Foreskin melanocyte (primary cell): ENCODE measurements at places on chromosomes 7 and 10.

GRCh38 chr10:49379596-49380410 is 16.1 kb downstream of the DRGX start:
- no peak for DNase-seq

DNA sequence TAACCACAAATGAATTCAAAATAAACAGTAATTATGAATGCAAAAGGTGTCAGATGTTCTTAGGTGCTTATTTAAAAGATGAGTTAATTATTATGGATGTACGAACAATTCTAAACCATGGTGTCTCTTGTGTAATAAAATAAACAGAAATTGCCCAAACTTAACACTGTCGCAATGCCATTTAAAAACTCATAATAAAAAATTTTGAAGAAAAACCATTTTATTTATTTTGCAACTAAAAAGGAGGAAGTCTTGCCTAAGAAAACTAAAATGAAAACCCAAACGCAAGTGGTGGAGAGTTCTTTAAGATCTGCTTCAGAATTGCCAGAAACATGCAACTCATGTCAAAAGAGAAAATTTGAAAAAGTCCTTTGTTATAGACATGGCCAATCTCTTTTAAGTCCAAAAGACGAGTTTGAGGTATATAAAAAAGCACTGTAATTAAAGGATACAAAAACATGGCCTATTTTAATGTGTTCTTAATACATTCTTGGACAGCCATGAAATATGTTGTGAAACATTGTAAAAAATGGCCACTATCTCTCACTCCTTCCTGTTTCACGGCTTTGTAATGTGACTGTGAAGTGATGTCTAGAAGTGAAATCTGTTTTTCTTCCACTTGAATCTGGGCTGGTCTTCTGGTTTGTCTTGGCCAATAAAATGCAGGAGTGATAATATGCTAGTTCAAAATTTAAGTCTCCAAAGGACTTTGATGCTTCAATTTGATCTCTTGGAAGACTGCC is 322.9 kb downstream of the PRPF18 start:
- DNase-seq, result no peak

- no peak for DNase-seq
Observed at GRCh38 chr7:69723663-69724062, 125.4 kb downstream of the AUTS2 start.

GRCh38 chr7:81410471-81411117 is 359.3 kb downstream of the HGF start:
- no peak for DNase-seq

DNA sequence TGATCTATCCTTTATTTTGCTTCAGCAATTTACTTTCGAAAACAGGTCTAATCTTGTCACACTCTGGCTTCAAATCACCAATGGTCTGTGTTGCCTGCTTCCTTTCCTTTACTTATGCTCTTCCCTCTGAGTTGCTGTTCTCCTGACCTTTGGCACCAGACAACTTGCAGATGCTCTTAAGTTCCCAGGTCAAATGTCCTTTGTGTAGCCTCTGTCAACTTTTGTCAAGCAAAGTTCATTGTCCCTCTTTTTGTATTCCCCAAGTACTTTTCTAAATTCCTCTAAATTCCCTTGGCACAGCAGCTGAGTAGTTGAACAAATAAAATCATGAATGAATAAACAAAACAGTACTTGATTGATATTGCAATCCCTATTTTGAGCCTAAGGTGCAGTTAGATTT is 289.4 kb downstream of the BICC1 start:
- no peak for DNase-seq

DNA sequence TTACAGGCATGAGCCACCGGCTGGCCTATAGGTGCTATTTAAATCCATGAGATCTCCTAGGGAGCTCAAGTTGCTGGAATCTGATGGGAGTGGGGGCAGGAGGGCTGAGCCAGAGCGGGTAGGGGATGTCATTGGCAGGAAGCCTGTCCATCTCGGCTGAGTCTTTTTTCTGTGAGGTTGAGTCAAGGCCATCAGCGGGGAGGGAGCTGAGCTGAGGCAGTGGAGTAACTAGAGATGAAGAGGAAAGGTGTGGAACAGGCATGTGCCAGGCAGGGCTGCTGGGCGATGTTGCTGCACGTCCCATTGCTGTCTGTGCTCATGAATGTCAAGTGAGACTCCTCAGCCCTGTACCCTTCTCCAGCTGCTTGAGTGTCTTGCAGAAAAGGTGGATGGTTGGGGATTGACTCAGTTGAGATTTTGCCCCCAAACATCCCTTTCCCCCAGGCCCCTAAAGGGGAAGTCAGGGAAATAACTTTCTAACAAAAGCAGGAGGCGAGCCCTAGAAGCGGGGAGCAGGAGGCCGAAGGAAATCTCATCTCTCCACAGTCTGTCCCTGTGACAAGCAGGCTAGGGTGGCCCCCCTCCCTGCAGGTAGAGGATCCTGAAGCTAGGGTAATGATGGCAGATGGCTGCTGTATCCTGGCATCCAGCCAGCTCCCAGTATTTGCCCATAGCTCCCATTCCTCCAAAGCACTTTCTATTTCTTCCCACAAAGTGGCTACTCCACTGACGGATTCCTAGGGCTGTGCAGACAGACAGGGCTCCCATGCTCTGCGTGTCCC is 5.4 kb downstream of the ATP6V1F start:
- DNase-seq, result no peak

DNA sequence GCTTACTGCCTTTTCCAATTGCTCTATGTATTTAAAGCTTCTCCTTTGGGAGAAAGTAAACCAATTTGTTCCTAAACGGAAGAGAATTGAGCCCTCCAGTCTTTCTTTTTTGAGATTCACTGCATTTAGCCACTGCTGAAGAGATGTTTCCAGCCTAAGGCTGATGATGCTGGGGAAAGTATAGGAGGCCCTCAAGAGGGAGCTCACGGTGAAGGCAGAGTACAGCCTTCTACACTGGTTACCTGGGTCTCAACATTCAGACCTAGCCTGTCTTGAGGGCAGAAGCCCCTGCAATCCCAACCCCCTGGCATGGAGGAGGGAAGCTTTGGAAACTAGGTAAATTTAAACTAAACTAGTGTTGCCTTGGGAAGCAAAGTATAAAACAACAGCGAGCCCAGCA is 316.7 kb upstream of the TPK1 start:
- DNase-seq, result no peak

DNA sequence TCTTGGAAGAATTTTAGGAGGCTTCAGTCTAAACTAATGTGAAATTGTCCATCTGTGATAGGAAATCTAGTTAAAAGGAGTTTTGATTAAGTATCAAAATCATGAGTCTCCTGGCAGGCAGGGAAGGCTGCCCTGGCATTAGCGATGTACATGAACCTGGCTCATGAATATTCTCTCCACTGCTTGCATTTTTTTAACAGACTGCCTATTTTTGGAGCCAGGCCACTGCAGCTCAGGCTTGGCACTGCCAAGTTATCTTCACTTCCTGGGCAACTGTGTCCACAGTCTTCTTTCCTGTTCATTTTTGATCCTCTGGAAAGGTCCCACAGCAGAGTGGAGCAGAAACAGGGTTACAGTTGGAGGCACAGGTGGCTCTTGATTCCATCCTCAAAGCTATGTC is 7.0 kb downstream of the GPR26 start:
- DNase-seq, result no peak
